ENCODE measurements at places on chromosomes 11 and 22.

DNA sequence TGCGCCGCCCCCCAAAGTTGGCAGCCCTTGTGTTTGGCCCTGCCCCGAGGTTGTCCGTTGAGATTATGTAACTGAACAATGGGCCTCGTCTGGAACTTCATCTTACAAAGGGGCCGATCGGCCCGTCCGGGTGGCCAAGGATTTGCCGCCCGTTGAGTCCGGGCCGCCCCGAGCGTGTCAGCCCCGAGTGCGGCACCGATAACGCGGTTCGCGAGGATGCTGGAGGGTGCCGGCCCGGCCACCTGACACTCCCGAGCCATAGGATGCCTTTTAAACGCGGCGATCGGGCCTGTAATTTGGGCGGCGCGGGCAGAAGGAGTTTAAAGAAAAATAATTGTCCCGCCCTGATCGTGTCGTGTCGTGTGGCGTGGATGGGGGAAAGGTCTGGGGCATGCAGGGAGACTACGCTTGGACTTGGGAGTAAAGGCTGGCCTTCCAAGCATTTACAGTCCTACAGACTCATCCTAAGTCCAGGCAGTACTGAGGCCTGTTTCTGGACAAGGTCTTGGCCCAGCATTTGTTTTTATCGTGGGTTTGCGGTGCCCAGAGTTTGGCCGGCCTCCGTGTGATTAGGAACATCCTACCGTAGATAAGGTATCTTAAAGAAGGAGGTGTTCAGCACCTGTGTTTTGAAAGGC lies 1.3 kb downstream of the WEE1 start:
- no peak for DNase-seq

GRCh38 chr11:89405629-89406028 lies 85.5 kb downstream of the NOX4 start:
- no peak for DNase-seq

DNA sequence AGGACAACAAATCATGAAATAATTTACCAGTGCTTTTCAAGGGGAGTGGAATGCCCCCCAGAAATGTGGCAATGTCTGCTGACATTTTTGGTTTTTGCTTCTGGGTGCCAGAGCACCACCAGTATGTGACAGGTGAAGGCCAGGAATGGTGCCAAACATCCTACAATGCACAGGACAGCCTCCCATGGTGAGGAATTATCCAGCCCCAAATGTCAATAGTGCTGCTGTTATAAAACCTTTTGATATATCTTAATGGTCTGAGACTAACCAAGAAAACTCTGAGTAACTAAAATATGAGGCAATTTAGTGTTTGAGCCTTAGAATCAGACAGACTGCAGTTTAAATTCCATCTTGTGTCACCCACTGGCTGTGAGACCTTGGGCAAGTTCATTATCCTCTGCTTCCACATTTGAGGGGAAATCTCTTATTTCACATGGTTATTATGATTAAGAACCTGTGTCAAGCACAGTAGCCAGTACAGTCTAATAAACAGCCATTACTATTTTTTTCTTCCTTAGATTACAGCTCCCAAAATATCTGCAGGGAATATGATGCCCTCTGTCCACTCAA lies 69.5 kb downstream of the AMBRA1 start:
- DNase-seq: no peak

DNA sequence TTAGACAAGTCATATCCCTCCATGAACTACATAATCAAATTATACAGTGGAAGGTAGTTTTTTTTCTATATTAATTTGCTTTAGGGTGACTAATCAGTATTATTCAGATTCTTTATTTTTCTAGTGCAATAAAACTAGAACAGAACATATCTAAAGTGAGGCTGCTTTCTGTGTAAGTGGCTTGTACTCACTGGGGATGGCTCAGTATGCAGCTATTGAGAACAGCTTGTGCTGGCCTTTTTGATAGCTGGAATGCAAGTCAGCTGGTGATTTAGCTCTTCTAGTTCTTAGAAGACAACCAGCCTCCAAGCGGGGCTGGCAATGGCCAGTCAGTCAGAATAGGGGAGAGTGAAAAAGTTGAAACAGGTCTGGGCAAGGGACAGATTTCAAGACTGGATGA lies 119.4 kb downstream of the BLID start:
- no peak for DNase-seq

DNA sequence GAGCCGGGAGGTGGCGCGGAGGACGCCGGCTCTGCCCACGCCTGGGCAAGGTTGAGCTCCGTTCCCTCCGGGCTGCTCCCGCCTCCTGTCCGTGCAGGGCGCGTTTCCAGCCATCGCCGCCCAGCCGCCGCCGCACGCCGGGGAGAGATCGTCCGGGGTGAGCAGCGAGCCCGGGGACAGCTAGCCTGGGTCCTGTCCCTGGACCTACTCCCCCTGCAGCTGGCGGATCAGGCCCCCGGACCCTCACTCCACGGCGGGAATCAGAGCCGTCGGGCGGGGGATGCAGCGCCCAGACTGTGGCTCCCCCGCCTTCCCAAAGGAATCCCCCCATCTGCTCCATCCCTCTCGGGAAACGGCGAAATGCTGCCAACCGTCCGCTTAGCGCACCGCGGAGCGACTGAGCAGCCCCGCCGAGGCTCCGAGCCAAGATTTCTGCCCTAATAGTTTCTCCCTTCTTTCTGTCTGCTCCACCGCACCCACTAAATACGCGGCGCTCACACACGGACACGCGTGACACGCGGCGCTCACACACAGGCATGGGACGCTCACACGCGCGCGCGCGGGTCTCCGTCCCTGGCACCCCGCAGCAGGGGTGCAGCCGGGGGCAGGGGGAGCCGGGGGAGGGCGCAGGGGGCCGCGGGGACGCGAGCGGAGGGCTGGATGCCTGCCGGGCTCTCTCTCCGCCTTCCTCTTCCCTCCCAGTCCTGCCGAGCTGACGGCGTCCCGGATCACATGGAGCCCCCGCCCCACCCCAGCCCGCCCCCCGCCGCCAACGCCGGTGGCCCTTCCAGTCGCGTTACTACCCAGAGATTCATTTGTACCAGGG lies at the start of gene KCNJ5:
Gene KCNJ5 (plus strand): TSS at position 814 of the 826 bp plus-strand sequence. CDS start 19,918 bp downstream, outside the sequence.
- no peak for DNase-seq

DNA sequence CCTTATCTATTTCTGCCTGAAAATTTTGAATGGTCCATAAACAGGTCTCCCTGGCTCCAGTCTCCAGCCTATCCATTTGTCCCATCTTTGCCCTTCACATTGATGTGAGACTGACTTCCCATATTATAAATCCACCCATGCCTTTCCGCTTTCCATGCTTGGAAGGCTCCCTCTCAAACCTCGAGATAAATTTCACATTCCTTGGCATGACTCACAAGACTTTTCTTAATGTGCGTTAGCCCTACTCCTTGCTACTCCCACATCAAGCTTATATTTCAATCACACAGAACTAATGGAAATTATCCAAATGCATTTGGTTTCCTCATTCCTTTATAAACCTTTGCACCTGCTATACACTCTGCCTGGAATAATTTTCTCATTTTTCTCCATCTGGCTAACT lies 163.7 kb upstream of the NTM start:
- no peak for DNase-seq

GRCh38 chr22:16608931-16609330 lies 16.3 kb upstream of the CCT8L2 start:
- DNase-seq: no peak

- DNase-seq: no peak
These were observed 120.9 kb downstream of the SLC17A6 start for GRCh38 chr11:22459048-22459447.

DNA sequence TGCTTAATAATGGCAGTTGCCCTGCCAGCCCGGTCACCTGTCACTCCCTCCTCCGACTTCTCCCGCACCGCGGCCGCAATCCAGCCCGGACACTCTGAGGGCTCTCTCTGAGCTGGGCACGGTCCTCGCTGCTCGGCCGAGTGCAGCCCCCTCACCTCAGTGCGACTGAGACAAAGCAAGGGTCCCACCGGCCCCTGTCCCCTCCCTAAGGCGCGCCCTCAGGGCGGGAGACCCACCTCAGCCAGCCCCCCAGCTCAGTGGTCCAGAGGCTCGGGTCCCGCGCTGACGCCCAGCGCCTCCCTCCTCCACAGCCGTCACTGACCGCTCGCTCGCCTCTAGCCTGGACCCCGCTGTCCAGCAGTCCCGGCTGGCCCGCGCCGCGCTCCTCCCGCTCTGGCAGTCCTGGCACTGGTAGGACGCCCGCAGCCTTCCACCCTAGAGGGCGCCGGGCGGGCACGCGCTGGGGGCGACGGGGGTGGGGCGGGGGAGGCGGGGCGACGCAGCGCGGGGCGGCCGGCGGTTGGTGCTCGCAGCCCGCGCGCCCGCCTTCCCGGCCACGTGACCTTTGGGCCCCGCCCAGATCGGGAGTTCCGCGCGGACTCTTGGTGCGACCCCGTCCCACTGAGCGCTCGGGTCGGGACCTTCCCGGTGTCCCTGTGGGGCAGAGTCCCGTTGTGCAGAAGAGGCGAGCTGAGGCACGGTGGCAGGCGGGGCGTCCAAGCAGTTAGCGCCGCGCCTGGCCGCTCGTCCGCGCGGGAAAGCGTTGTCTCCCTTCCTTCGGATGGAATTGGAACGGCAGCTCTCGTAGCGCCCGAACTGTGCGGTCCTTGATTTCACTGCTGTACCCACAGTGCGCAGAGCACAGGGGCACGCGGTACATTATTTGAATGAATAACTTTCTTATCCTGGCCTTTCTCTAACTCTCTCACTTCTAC lies 7.8 kb upstream of the L3MBTL2 start:
- DNase-seq: peak; percentile 82

- no peak for DNase-seq
These were observed 132.1 kb upstream of the BLID start for GRCh38 chr11:122248131-122248530.

GRCh38 chr11:2194877-2195755 lies 23.5 kb upstream of the TH start:
- DNase-seq: peak; percentile 38

DNA sequence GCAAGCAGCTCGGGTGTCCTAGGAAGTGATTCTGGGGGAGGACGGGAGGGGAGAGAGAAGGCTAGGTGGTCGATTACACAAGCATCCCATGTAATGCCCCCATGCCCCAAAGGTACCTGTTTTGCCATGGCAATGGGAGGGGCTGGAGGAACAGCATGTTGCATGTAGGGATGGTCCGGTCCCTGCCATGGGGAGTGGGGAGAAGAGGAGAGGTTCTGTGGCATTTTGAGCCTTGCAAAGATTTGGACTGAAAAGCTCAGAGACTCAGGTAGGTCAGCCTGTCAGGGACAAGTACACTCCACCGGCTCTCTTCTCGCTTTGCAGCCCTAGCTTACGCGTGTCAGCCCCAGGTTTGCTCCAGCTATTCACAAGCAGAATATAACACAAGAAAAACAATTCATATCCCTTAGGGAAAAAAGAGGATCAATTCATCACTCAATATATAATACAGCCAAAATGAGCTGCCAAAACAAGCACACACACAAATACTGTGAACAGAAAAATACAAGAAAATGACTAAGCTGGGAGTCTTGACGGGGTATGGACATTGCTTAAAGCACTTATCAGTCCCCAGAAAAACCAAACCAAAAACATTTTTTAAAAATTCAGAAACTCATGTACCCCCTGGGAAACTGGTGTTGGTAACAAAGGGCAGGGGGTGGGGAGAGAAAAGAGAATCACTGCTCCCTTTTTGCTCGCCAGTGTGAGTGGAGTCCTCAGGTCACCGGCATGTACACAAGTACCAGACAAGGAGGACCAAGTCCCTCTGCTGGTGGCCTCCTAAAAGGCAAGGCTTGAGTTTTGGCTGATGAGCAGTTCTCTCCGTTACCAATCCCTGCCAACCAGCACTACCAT lies 21.6 kb downstream of the APOL5 start:
- DNase-seq: peak; percentile 14

- DNase-seq: no peak
These were observed 497.0 kb upstream of the TENM4 start for GRCh38 chr11:79937676-79938334.

- no peak for DNase-seq
These were observed 96.2 kb upstream of the TEAD1 start for GRCh38 chr11:12577725-12578644.

DNA sequence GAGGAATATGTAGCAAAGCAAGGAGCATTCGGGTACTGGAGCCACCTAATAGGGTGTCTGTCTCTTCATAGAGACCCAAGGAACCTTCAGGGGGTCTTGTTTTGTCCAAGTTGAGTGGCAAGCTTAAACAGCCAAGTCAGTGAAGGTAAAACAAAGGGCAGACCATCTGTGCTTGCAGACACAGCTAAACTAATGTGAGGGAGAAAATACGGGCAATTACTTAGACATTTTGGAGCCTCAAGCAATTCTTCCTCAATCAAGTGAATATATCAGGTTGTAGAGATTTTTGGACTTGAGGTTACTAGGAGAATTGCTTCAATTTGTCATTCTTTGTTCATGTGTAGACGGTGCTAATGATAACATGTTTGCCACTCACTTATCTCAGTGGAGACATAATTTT lies 148.2 kb upstream of the ARHGAP20 start:
- no peak for DNase-seq

GRCh38 chr11:77658213-77659013 lies 20.8 kb upstream of the CLNS1A start:
- DNase-seq: no peak

DNA sequence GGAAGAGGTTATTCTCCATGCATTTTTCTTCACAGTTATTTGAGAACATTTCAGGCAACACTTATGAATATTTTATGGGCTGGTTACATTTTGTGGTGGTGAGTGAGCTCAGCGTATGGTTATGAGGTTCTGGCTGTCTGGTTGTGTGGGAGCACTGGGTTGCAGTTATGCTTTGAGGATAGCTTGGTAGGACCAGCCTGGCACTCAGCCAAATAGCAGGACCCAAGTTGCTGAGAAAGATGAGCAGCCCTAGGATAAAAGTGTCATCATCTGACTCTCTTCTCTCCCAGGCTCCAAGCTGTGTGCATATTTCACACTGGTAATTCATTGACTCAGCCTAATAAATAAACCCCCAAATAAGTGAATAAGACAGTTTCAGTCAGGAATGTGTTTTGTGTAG lies 8.1 kb upstream of the SRSF8 start:
- DNase-seq: no peak

DNA sequence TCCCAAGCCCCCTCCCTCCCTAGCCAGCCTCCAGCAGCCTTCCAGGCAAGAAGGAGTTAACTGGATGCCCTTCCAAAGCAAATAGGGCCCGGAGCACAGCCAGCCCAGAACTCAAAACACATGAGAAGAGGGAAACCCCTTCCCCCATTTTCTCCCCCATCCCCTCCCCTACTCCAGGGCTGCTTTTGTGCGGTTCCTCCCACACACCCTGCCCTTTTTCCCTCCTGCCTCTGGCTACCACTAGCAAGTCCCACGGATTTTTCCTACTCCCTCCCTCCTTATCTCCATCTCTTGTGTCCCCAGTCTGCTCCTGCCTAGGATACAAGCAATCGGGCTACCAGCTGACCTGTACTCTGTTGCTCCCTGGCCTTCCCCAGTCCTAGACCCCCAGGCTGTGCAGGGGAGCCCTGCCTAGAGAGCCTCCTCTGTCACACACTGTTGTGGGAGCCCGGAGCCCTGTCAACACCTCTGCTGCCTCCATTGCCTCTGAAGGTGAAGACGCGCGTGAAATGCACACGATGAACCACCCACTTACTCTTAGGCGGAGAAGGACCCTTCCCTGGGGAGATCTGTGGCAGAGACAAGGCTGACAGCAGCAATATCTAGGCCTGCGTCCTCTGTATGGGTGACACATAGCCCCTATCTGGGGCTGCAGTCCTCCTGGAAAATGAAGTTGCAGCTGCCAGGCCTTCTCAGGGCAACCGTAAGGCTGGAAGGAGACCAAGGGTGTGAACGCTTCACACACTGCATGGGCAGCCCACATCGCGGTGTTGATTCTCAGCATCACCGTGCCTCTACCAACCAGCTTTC lies 282.8 kb downstream of the MN1 start:
- DNase-seq: no peak

- DNase-seq: no peak
These were observed 8.6 kb downstream of the LRRC75B start for GRCh38 chr22:24584166-24584790.

All from CD4-positive, alpha-beta T cell treated with Interleukin-21 for 1 hour (primary cell).